ENCODE measurements at places on chromosomes 2 and 18. TPM values are rescaled to one million over a fixed set of nuclear protein-coding genes. Genes with fewer than 3 reads are reported as not detected.

- H3K4me3 ChIP-seq, result no peak overlapping the region
- H3K36me3 ChIP-seq, result no peaks in the 10 kb centered on the region
- DNase-seq, result no peak
- H3K27me3 ChIP-seq, result no peaks in the 10 kb centered on the region
- no peaks in the 10 kb centered on the region for H3K4me1 ChIP-seq
Observed at GRCh38 chr2:226707499-226707898, 92.1 kb downstream of the IRS1 start.

DNA sequence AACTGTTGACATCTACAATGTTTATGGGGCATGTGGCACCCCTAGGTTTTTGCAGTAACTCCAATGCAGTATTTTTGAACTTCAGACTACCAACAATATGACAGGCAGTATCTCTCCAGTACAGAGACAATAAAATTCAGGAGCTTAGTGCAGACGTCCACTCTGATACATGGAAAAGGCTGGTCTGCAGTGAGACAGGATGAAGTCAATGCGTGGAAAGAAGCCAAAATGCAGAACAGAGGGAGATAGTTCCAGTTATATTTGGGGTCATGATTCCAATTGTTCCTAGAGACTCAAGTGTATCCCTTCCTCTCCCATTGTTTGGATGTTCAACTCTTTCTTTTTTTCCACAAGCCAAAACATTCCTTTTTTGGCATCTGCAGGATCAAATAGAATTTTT is 18.7 kb upstream of the SMAD2 start:
- no peak overlapping the region for H3K4me3 ChIP-seq
- no peaks in the 10 kb centered on the region for H3K36me3 ChIP-seq
- H3K27ac ChIP-seq, result no peak overlapping the region
- no peaks in the 10 kb centered on the region for H3K4me1 ChIP-seq

DNA sequence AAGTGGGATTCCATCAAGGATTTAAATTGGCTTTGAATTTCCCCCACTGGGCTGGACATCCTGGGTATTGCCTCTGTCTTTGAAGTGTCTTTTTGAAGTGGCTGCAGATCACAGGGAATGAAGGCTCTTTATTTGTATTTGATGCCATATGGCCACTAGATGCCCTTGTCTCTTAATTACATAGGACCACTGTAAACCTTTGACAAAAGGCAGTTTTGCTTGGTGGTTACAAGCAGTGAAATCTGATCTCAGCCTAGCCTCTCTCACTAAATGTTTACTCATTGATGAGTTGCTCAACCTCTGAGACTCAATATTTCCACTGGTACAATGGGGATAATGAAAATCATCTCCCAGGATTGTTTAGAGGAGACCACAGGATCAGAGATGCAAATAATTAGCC is 102.2 kb downstream of the INSIG2 start:
- no peaks in the 10 kb centered on the region for H3K27me3 ChIP-seq
- peaks cover 4% of the 10 kb centered on the region for H3K4me1 ChIP-seq
- no peak for DNase-seq
- H3K27ac ChIP-seq, result no peak overlapping the region
- H3K36me3 ChIP-seq, result no peaks in the 10 kb centered on the region
- no peak overlapping the region for H3K4me3 ChIP-seq

DNA sequence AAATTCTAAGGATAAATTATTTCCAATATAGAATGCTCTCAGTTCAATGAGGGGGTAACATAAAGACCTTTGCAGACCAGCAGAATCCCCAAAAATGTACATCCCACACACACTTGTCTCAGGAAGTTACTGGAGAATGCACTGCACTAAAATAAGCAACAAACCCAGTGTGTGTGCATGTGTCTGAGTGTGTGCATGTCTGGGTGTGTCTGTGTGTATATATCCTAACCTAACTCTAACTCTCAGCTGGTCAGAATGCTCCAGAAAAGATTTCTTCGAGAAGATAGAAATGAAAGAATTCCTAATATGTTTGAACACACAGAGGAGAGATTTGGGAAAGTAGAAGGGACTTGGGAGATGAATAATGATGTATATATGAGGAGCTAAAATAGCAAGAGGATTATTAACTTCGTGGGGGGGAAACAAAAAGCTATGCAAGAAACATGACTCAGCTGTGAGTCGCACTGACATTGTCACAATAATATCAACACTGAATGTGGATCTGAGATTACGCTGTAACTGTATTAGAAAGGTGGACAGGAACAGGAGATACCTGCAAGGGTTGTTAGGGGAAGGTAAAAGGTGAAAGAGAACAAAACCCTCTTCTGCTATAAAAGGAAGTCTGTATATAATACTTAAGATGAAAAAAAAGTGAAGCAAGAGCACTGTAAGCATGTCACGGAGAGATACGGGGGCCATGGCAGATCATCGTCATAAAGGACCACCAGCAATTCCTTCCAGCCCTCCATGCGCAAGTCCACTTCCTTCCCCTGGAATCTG is 11.1 kb downstream of the COLEC12 start:
- no peaks in the 10 kb centered on the region for H3K4me1 ChIP-seq
- no peaks in the 10 kb centered on the region for H3K27me3 ChIP-seq
- no peak overlapping the region for H3K27ac ChIP-seq

DNA sequence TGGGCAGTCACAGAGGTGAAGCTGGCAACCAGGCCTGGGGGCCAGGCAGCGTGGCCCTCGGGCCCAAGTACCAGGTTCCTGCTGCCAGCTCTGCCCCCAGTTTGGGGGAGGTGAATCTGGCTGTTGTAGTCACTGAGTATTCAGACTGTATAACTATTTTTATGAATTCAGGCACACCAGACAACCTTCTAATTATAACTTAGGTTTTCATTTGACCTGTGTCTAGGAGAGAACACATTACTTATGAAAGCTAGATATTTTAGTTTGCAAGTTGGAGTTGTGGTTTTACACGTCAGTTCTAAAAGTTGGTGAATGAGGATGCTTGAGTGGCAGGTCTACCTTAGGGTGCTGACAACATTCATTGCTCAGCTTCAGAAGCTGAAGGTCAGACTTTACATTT is 71.7 kb downstream of the LIMS1 start:
- peaks cover 2% of the 10 kb centered on the region for H3K4me1 ChIP-seq
- H3K27me3 ChIP-seq, result no peaks in the 10 kb centered on the region
- no peak for DNase-seq
- no peak overlapping the region for H3K27ac ChIP-seq

- peaks cover 24% of the 10 kb centered on the region for H3K4me1 ChIP-seq
- no peaks in the 10 kb centered on the region for H3K36me3 ChIP-seq
- no peak for DNase-seq
- H3K4me3 ChIP-seq, result no peak overlapping the region
- H3K27me3 ChIP-seq, result no peaks in the 10 kb centered on the region
Observed at GRCh38 chr2:97950329-97951154, 45.2 kb downstream of the TMEM131 start.

GRCh38 chr2:85326406-85327159 is 1.2 kb downstream of the TGOLN2 start:
- H3K4me3 ChIP-seq, result peak overlapping the region; percentile 68
- H3K36me3 ChIP-seq, result peaks cover 34% of the 10 kb centered on the region
- peak overlapping the region; percentile 96 for H3K27ac ChIP-seq
- no peaks in the 10 kb centered on the region for H3K27me3 ChIP-seq

DNA sequence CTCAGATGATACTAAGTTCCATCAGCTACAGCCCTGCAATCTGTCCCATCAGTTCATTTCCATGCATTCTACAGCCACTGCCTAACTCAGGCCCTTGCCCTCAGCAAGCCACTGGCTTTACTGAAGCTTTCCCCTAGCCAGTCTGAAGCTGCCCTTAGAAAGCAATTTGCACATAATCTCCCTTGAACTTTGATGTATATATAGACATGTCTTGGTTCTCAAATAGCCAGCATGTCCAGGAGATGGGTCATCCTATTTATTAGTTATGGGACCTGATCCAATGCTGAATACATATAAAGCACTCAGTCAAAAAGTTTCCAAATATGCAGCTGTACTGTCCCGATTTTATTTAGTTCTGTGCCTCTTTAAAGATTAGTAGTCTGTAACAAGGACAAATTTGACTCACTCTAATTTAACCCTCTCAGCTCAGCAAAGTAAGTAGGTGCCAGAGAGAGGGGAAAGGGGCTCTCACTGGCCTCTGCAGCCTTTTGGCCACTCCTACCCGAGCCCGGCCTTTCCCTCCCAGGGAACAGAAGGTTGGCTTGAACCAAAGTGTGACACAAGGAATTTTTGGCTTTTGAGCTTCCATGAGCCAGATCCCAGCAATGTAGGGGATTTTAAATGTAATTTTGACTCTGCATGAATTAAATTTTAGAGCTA is 70.7 kb downstream of the CCDC93 start:
- H3K4me3 ChIP-seq, result no peak overlapping the region
- no peak for DNase-seq
- no peak overlapping the region for H3K27ac ChIP-seq
- no peaks in the 10 kb centered on the region for H3K4me1 ChIP-seq
- H3K36me3 ChIP-seq, result peaks cover 100% of the 10 kb centered on the region
- H3K27me3 ChIP-seq, result no peaks in the 10 kb centered on the region

GRCh38 chr2:110869472-110870446 is 137.4 kb downstream of the ACOXL start:
- DNase-seq, result no peak
- H3K27ac ChIP-seq, result no peak overlapping the region
- no peak overlapping the region for H3K4me3 ChIP-seq
- H3K27me3 ChIP-seq, result no peaks in the 10 kb centered on the region
- no peaks in the 10 kb centered on the region for H3K36me3 ChIP-seq

DNA sequence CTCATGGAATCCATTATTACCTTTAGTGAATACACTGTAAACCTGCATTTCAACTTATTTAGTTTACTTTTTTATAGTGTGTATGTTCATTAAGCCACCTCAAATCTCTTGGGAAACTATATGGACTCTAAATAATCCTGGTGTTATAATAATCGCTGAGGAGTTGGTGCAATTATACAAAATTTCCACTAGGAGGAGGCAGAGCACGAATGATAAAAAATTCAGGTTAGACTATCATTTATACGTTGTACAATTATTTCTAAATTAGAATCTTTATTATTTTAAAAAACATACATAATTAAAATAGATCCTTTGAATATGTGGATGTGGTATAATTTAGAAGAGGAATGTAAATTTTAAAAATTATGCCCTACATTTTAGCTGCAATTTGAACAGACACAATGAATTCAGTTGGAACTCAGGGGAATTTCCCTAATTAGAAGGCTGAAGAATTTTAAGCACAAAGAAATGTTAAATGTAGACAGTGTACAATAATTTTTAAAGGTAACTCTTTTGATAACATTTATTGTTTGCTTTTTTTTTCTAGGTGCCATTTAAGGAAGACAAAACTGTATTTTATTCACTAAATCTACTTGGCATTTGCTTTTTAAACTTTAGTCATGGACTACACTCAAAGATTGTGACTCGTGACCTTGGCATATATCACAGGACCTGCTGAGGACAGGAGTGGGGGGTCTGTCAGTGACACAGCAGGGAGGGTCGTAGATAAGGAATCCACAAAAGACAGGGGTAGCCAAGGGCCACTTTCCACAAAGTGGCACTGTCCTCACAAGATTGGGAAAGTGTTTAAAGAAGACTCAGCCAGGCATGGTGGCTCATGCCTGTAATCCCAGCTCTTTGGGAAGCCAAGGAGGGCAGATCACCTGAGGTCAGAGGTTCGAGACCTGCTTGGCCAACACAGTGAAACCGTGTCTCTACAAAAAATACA is 45.5 kb downstream of the RAB12 start:
- H3K4me3 ChIP-seq, result no peak overlapping the region
- no peak overlapping the region for H3K27ac ChIP-seq
- H3K4me1 ChIP-seq, result no peaks in the 10 kb centered on the region
- DNase-seq, result no peak
- no peaks in the 10 kb centered on the region for H3K36me3 ChIP-seq
- no peaks in the 10 kb centered on the region for H3K27me3 ChIP-seq

DNA sequence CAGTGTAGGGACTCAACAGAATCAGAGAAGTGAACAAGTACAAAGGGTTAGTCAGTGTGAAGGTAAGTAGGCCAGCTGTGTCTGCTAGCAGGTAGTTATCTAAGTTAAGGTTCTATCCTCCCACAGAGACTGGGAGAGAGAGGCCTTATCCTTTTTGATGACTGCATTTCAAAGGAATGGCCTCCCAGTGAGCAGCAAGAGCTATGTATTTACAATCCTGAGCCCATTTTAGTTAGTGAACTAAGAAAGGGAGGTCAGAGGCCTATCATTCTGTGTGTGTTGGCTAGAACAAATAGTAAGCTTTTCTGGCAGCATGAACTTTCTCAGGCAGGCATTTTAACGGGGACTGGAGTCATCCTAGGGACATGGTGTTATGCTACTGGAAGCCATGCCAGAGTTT is 182.9 kb downstream of the VWC2L start:
- H3K4me3 ChIP-seq, result no peak overlapping the region
- DNase-seq, result no peak
- no peaks in the 10 kb centered on the region for H3K36me3 ChIP-seq
- H3K27me3 ChIP-seq, result no peaks in the 10 kb centered on the region
- H3K27ac ChIP-seq, result no peak overlapping the region

- no peaks in the 10 kb centered on the region for H3K36me3 ChIP-seq
- no peak overlapping the region for H3K4me3 ChIP-seq
- no peaks in the 10 kb centered on the region for H3K4me1 ChIP-seq
- DNase-seq, result peak; percentile 56
- H3K27ac ChIP-seq, result no peak overlapping the region
Observed at GRCh38 chr2:200728630-200729029, 83.1 kb upstream of the BZW1 start.

- no peak for DNase-seq
- H3K36me3 ChIP-seq, result no peaks in the 10 kb centered on the region
- no peak overlapping the region for H3K4me3 ChIP-seq
Observed at GRCh38 chr2:189086710-189087109, 92.9 kb downstream of the COL5A2 start.

GRCh38 chr2:217789003-217789735 is 213.6 kb downstream of the TNS1 start:
- peak; percentile 80 for DNase-seq
- H3K4me3 ChIP-seq, result peak overlapping the region; percentile 31
- H3K27ac ChIP-seq, result no peak overlapping the region
- H3K27me3 ChIP-seq, result no peaks in the 10 kb centered on the region
- peaks cover 5% of the 10 kb centered on the region for H3K4me1 ChIP-seq
- peaks cover 7% of the 10 kb centered on the region for H3K36me3 ChIP-seq

The TMEM169 gene
- 1.8 TPM for total RNA-seq

The KCNJ3 gene
- total RNA-seq, result 0.10 TPM

The TUBA3E gene
- not detected for total RNA-seq

The GKN1 gene
- not detected for total RNA-seq
